DMS153 (cell line): ENCODE measurements at places on chromosomes 3 and 15.

GRCh38 chr3:78476076-78476475 is 1291.7 kb downstream of the ROBO1 start:
- no peak for DNase-seq

- DNase-seq = no peak
These were observed 124.4 kb upstream of the FOXB1 start for GRCh38 chr15:59879506-59880265.

- no peak for DNase-seq
These were observed 8.5 kb downstream of the PPCDC start for GRCh38 chr15:75031848-75032247.

- no peak for DNase-seq
These were observed 325.6 kb upstream of the ICE2 start for GRCh38 chr15:60804551-60804950.

GRCh38 chr15:47954196-47954595 is 166.6 kb upstream of the SLC24A5 start:
- DNase-seq = no peak

GRCh38 chr15:56964182-56964581 is 45.7 kb downstream of the TCF12 start:
- DNase-seq = no peak

- no peak for DNase-seq
These were observed 25.4 kb upstream of the OTOL1 start for GRCh38 chr3:161471211-161471610.

- no peak for DNase-seq
These were observed 6.1 kb upstream of the AP2M1 start for GRCh38 chr3:184168363-184169120.

GRCh38 chr3:106813742-106814141 is 563.5 kb upstream of the CCDC54 start:
- DNase-seq = no peak

GRCh38 chr15:59918994-59919951 is 84.8 kb upstream of the FOXB1 start:
- no peak for DNase-seq

DNA sequence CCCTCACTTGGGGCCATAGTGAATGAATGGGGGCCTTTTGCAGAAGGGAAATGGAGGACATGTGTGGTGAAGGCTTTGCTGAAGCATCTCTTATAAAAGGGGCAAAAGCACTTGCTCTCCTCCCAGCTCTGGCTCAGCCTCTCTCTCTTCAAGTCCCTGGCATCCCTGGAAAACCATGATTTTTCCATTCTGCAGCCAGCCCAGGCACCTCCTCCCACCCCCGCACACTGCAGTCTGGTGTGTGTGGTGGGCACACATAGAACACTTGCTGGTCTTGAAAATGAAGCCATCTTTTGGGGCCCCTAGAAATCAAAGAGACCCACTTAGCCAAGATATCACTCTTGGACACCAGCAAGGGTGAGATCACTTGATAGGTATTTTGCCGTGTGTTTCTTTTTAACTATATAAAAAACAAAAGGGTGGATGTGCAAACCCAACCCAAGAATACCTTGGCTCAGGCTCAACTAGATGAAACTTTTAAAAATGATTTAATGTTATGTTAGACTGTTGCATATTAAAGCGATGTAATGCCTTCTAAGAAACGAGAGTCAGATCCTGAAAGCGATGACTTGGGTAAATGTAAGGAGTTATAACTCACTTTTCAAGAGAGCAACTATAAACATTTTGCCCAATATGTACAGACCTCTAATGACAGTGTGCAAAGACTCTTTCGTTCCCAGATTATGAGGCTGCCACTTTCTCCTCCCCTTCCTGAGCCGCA is 16.4 kb upstream of the ALDH1A3 start:
- no peak for DNase-seq

GRCh38 chr3:74387111-74387735 is 227.2 kb downstream of the CNTN3 start:
- no peak for DNase-seq

DNA sequence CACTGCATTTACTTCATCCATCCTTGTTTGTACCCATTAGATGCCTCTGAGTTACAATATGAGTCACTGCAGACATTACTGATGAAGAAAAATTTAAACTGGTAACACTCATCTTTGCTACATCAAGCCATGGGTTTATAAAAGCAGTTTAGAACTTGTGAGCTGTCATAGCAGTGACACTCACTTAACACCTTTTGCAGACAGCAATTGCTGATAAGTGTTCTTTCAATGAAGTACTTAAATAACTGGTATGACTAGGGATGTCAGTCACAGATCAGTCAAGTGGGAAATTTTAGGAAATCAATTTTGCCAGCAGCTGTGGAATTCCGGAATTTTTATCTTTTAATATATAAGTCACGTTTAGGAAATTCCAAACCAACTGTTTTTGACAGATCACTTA is 643.0 kb downstream of the TBL1XR1 start:
- DNase-seq = no peak

- no peak for DNase-seq
These were observed 10.5 kb downstream of the GNAI2 start for GRCh38 chr3:50246517-50246954.

GRCh38 chr3:178480274-178480673 is 56.0 kb upstream of the KCNMB2 start:
- no peak for DNase-seq

DNA sequence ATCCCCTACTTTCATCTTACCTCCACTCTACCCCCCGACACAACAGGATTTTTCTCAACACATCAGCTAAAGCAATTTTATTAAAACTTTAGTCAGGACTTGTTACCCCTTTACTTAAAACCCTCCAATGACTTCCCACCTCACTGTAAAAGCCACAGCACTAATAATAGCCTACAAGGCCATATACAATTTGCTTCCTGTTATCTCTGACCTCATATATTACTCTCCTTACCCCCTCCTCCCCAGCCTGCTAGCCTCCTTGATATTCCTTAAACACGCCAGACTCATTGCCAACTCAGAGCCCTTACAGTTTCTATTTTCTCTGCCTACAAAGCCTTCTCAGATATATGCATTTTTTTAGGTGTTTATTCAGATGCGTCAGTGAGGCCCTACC is 54.4 kb downstream of the DCUN1D1 start:
- no peak for DNase-seq

- no peak for DNase-seq
These were observed 766.7 kb downstream of the GBE1 start for GRCh38 chr3:80994767-80995166.

GRCh38 chr3:127870156-127870555 is 44.9 kb upstream of the KBTBD12 start:
- DNase-seq = no peak

GRCh38 chr3:127844326-127844942 is 22.1 kb upstream of the MGLL start:
- no peak for DNase-seq

- no peak for DNase-seq
These were observed 60.4 kb upstream of the CD96 start for GRCh38 chr3:111481551-111481950.

DNA sequence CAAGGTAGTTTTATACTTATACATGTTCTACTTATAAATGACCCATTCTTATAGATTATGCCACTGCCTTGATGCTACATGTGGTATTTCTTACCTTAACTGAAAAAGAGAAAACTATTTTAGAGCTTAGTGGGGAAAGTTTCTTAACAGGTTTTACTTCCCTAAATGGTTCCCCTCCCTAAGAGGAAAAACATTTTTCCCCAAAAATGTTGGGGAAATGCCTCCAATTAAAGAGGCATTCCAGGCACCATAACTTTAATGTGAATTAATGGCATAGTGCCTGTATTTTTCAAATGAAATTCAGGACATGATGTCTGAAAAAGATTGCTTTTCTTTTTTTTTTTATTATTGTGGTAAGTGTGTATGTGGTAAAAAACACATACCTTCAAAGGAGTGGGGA is 22.6 kb downstream of the GOLM2 start:
- DNase-seq = no peak

GRCh38 chr3:171672124-171672523 is 138.2 kb downstream of the PLD1 start:
- DNase-seq = no peak

DNA sequence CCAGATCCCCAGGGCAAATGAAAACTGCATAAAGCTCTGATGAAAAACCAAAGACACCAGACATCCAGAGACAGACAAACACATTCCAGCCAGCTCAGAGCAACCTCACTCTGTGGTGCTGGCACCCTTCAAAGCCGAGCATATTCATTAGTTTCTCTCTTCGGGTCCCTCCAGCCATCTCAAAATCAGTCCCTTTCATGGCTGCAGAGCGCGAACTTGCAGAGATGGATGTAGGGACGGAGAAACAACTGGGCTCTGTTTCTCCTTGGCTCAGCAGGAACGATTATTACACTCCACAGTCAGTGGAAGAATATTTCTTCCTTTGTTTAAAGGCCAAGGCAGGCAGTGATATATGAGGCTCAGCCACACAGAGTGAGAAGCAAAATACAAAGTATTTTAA is 50.4 kb upstream of the SYN2 start:
- no peak for DNase-seq

DNA sequence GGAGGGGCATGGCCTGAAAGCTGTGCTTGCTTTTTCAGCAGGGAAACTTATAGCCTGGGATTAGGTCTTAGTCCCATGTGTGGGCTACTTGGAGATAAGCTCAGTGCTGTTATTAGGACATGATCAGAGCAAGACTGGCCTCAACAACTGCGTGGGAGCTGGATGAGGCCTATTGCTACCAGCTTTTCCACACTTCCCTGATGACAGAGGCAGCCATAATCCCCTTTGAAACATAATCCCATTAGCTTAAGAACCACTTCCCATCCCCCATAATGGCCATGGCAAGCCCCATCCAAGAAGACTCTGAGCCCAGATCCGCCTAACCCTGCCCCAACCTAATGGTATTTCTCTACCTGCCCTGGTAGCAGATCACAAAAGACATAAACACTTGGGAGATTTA is 26.6 kb upstream of the GK5 start:
- no peak for DNase-seq

DNA sequence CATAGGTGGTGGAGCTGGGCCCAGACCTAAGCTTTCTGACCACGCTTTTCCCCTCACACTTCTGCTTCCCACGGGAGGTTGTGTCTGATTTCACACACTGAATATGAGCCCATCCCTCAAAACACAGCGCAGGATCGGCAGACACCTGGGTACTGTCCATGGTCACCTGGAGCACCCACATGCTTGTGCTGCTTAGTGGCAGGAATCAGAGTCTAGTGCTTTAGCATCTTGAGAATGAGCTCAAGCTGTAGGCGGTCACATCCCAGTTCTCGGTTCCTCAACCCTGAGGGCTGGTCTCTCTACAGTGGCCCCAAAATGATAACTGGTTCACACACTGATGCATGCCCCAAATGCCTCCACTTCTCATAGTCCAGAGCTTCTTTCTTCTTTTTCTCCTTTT is 111.0 kb downstream of the SEMA5B start:
- DNase-seq = no peak

DNA sequence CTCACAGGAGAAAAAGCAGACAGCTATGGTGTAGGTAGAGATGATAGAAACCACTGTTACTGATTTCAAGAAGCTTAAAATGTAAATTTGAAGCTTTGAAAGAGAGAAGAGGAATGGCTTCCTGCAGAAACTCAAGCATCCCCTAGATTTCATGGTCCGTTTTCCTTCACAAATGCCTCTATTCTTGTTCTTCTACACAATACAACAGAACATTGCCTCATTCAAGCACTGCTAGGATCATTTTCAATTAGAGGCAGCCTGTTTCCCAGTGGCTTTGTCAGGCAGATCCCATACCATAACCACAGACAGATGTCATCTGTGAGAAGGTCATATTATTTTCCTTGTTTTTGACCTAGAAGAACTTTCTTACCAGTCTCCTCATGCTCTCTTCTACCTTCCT is 77.9 kb upstream of the SPRED1 start:
- no peak for DNase-seq

- no peak for DNase-seq
These were observed 26.4 kb upstream of the RPS17 start for GRCh38 chr15:82566690-82567089.

DNA sequence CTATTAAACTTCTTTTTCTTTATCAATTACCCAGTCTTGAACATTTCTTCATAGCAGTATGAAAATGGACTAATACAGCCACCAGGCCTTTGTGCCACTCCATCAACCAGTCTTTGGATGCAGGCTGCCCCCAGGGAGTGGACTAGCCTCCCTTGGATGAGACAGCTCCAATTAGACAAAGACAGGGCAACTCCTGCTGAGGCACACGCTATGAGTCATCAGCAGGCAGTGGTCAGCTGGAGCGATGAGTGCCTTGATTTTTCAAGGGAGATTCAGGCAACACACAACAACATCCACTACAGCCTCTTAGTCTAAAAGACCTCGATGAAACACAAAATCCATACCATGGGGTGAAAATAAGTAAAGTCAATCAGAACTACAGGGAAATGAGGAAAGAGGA is 160.1 kb downstream of the ARRDC4 start:
- no peak for DNase-seq

- no peak for DNase-seq
These were observed 102.1 kb upstream of the ETV5 start for GRCh38 chr3:186210852-186211500.

- DNase-seq = no peak
These were observed 258.9 kb downstream of the ADAMTS17 start for GRCh38 chr15:100082761-100083402.

- DNase-seq = no peak
These were observed 208.5 kb downstream of the EPHA3 start for GRCh38 chr3:89315750-89316470.

DNA sequence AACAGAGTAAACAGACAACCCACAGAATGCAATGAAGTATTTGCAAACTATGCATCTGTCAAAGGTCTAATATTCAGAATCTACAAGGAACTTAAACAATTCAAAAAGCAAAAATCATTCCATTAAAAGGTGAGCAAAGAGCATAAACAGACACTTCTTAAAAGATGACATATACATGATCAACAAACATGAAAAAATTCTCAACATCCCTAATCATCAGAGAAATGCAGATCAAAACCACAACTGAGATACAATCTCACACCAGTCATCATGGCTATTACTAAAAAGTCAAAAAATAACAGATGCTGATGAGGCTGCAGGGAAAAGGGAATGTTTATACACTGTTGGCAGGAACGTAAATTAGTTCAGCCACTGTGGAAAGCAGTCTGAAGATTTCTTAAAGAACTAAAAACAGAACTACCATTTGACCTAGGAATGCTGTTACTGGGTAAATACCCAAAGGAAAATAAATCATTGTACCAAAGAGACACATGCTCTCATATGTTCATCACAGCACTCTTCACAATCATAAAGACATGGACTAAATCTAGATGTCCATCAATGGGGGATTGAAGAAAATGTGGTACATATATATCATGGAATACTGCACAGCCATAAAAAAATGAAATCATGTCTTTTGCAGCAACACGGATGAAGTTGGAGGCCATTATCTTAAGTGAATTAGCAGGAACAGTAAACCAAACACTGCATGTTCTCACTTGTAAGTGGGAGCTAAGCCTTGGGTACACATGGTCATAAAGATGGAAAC is 393.3 kb upstream of the CBLB start:
- DNase-seq = no peak

GRCh38 chr15:23467110-23467600 is 20.1 kb upstream of the GOLGA6L2 start:
- DNase-seq = no peak

DNA sequence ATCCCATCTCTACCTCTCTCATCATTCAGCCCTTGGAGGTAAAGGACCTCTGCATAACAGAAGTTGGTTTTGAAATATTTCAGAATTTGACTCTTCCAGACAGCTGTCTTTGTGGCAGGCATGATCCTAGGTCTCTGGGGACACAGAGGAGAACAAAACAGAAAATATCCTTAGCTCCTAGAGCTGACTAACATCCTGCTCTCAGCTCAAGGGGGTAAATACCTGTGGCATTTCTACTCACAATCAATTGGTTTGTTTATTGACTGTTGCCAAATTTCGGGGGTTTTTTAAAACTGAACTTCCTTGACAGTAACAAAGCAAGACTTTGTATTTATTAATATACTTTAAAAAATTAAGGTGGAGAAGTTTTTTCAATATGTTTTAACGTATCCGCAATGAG is 78.8 kb downstream of the EOMES start:
- DNase-seq = no peak
